Renal pelvis (tissue), 12 donors: ENCODE measurements at places on chromosomes 3 and 15.
A peak's percentile ranks its signal among the peaks of the same experiment; 100 is the strongest.

GRCh38 chr3:124818398-124819091, 68.6 kb downstream of the ITGB5 start:
- no peak for DNase-seq

- DNase-seq = no peak
These were observed 14.1 kb upstream of the MYH15 start for GRCh38 chr3:108524537-108524936.

DNA sequence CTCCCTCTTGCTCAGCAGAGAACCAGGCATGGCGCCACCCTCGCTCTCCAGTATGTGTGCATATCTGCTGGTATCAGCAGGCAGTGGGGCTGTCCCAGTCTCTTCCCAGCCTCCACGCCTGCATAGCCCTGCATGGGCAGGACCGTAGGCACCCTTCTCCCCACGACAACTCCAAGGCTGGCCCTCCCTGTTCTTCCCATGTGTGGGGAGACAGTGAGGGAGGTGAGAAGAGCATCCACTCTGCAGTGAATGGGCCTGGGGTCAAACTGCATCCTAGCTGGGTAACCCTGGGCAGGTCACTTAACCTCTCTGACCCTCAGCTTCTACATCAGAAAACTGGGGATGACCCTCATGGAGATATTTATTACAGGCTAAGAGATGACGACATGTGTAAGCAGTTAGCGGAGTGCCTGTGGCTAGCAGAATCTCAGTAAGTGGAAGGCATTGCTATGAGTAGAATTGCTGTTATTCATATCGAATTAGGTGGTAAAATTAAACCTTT, 13.3 kb upstream of the SSUH2 start:
- DNase-seq = no peak

GRCh38 chr3:14570089-14570488, 29.9 kb upstream of the GRIP2 start:
- DNase-seq = no peak

DNA sequence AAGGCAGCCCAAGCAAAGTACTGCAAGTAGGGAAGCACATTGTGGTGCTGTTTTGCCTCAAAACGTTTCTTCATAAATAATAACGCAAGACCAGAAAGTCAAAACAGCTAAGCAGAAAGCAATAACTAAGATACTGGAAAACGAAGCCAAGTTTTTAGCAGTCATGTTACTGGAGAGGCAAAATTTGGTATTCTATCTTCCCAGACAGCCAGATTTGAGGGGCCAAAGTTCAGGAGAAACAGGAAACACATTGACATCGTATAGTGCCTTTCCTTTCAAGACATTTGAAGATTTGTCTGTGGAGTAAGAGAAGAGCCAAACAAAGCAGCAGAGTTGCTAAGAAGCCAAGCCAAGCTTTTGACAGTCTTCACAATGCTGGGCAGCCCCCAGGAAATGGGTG, 843.6 kb upstream of the NECTIN3 start:
- DNase-seq = peak; percentile 27

- no peak for DNase-seq
These were observed 120.4 kb upstream of the EIF1B start for GRCh38 chr3:40189118-40189517.

DNA sequence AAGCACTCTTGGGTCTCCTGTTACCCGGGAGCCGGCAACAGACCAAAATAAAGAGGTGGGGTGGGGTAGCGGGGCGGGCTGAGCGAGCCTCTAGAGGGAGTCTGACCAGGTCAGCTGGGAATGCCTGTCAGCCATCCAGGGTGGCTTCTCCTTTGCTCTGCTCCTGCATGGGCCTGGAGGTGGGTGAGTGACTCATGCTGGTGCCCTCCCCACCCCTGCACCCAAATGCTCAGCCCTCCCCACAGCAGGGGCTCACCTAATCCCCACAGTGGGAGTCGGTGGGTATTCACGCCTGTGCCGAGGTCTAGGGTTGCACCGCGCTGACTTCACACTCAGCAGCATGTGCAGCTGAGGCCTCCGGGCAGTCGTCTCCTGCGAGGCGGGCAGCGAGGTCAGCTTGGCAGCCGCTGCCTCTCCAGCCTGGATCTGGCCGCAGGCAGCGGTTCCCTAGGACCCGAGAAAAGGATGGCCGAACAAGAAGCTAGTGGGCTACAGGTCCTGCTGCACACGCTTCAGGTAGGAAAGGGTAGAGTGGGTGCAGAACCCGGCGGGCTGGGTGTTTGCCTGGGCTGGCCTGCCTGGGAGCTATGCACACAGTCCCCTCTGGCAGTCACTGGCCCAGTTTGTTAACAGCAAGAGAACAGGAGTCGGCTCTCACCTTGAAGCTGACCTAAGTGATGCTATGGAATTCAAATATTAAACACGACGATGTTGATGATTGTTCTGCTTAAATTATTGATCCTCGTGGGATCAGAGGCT, at the start of gene AGBL1:
Gene AGBL1, plus strand, starts transcription at position 364 of the 759 bp plus-strand sequence.
- DNase-seq = no peak

- no peak for DNase-seq
These were observed 63.4 kb upstream of the FAM174B start for GRCh38 chr15:92719021-92719420.

- DNase-seq = no peak
These were observed 145.1 kb upstream of the CNTN4 start for GRCh38 chr3:1953536-1953935.

DNA sequence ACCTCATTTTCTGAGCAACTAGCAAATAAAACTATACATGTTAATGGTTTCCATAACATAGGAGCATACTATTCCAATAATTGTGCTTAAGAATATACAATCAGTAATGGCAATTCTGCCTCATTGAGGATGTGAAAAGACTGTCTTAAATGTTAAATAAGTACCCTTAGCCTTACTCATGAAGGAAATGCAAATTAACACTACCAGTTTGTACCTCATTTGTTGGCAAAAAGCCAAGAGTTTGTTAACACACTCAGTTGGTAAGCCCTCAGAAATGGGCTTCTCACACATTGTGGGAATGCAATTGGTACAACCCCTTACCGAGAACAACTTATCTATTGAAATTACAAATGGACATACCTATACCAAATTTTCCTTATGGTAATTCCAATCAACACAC, 9.2 kb upstream of the STT3B start:
- DNase-seq = no peak

DNA sequence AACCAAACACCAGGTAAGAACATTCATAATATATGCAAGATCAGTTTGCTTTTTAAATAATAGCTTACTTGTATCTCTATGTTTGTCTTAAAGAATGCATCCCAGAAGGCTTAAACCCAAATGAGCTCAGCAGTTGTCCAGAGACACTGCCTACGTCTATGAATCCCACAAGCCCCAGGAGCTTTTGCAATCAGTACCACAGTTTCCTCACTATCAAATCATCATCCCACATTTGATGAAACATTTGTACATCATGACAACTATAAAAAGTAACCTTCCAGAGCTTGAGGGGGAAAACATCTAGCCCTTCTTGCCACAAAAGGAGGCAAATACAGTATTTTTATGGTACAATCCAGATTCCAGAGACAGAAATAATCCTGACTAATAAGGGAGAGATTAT, 63.7 kb downstream of the ATP8B4 start:
- no peak for DNase-seq

DNA sequence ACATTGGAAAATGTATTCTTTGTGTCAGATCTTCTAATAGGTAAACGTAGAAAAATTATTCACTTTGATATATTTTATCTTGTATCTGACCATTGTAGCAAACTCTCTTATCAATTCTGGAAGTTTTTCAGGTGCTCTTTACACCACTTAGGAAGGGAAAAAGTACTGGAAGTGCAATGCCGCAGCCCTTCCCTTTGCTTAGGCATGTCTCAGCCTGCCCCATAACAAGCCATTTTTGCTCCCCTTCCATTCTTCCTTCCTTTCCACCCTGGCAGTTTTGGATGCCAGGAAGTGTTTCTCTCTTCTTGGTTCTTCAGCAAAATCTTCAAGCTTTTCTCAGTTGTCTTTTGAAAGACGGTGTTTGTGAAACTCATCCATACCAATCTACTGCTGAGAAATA, 34.9 kb upstream of the SLC9A9 start:
- DNase-seq = no peak

GRCh38 chr3:179181021-179181472, 32.9 kb downstream of the PIK3CA start:
- no peak for DNase-seq

- no peak for DNase-seq
These were observed 705.3 kb upstream of the NAALADL2 start for GRCh38 chr3:174153871-174154270.
